ENCODE measurements at places on chromosomes 7 and 10.

DNA sequence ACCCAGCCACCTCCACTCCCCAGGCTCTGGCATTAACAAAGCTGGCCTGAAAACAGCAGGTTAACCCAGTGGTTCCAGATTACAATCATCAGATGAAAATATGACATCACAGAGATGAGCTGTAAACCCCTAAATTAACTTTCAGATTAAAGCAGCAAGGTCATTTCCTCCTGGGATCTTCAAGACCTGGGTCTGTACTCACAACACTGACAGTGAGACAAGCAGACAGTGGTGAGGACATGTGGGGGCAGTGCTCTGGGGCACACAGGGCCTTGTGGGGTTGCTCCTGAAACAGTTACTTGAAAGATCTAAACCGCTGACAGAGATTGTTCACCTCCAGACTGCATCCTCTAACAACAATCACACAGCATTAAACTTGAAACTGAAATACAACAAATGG, 134.1 kb downstream of the ZNF438 start:
- DNase-seq: no peak

GRCh38 chr10:70565556-70566514, 36.7 kb downstream of the PRF1 start:
- no peak for DNase-seq

DNA sequence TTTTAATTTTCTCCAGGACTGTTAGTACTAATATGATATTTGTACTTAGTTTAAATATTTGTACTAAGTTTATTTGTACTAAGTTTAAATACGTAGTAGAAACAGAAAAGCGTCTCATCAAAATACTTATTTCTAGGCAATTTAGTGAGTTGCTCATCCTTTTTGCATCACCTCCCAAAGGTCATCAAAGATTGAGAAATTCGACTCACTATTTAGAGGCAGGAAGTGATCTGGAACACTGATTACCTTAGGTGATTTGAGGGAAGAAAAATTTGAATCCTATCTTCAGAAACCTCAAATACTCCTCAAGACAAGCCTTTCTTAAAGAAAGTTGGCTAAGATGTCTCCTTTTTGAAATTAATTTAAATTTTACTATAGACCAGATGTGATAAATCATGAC, 14.5 kb downstream of the WNT16 start:
- no peak for DNase-seq

- peak; percentile 49 for DNase-seq
Measured at GRCh38 chr10:78215645-78216044, 182.0 kb downstream of the RPS24 start.

DNA sequence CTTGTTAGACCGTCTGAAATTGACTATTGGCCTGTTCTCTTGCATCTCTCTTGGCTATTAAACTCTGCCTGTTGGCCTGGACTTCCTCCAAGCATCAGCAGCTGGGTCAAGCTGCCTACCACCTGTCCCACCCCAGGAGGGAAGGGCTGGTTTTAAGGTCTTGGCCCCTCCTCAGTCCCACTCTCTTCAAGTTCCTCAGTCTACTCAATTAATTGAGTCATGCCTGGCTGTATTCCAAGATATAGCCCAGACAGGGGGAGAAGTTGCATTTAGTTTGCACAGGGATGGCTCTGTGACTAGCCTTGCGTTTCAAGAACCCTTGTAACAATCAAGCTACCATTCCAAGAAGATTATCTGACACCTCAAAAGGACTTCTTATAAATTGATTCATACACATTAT, 113.8 kb upstream of the GLI3 start:
- no peak for DNase-seq

DNA sequence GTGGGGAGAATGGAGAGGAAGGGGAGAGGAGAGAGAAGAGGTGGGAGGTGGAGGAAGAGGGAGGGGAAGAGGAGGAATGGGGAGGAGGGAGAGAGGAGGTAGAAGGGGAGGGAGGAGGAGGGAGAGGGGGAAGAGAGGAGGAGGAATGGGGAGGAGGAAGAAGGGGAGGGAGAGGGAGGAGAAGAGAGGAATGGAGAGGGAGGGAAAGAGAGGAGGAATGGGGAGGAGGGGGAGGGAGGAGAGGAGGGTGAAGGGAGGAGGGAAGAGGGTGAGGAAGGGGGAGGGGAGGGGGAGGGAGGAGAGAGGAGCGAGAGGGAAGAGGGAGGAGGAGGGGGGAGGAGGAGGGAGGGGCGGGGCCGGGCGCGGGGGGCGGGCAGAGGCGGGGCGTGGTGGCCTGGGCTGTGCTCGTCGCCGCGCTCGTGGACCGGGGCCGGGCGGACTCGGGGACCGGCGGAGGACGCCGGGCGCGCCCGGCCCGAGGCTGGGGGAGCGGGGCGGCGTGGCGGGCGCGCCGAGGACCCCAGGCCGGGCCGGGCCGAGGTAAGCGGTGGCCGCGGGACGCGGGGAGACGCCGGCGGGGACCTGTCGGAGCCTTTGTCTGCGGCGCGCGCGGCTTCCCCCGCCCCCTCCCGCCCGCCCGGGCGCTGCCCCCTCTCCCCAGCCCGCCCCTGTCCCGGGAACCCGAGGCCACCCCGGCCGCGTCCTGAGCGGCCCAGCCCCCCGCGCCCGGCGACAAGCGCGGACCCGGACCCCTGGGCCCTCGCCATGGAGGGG, at the start of gene SLC29A4:
Gene SLC29A4 (plus strand): TSS at position 401 of the 774 bp plus-strand sequence. CDS start 4,874 bp downstream, outside the sequence.
- DNase-seq: peak; percentile 40

- DNase-seq: no peak
Measured at GRCh38 chr7:91656541-91657482, 223.7 kb downstream of the MTERF1 start.

DNA sequence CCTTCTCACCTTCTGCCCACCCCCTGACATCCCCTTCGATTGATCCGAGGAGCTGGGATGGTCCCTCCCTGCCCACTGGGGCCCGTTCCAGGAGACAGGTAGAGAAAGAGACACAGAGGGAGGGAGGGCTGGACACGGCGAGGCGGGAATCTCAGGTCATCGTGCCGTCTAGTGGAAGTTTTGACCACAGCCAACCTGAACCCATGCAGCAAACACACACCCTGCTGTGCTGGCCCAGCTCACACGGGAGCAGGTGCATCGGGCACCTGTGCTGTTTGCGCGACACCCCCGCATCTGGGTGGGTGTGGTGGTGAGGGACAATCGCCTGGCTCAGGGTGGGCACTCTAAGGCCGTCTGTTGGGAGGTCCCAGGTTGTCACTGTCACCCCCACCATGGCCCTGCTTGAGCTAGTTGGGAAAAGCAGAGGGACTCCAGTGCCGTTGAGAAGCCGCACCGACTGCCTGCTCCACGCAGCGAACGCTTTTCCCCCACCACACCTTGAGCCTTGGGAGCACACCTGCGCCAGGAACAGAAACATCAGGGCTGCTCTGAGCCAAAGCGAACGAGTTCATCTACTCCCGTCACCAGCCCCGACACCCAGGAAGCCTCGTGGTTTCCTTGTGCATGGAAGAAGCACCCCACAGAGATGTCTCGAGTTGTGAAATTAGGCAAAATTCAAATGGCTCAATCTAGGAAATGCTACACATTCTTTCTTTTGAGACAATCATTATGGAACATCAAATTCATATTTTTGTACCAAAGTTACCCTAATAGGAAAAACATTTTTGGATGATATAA, 285.8 kb downstream of the DNAJB6 start:
- no peak for DNase-seq

GRCh38 chr10:101693978-101694673, 844 bp downstream of the FBXW4 start:
- DNase-seq: peak; percentile 76

GRCh38 chr10:98411768-98412167, 3.2 kb downstream of the PYROXD2 start:
- DNase-seq: no peak

- no peak for DNase-seq
Measured at GRCh38 chr10:78747401-78748234, 321.1 kb upstream of the ZMIZ1 start.

- DNase-seq: no peak
Measured at GRCh38 chr7:30700941-30701340, 18.7 kb upstream of the CRHR2 start.

GRCh38 chr7:102424129-102424551, 9.2 kb upstream of the ORAI2 start:
- DNase-seq: no peak

DNA sequence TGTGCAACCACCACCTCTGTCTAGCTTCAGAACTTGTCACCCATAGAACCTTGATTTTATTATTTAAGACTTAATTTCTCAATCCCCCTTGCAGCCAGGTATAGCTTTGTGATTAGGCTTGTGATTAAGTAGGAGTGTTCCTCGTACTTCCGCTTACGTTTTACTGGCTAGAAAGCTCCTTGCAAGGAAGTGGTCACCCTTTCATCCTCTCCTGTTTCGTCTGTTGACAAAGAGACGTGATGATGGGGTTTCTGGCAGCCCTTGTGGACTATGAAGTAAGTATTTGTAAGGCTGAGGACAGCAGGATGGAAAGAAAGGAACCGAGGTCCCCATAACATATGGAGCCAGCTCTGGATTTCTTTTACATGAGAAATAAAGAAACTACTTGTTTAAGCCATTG, 86.5 kb upstream of the KDM7A start:
- DNase-seq: peak; percentile 27

DNA sequence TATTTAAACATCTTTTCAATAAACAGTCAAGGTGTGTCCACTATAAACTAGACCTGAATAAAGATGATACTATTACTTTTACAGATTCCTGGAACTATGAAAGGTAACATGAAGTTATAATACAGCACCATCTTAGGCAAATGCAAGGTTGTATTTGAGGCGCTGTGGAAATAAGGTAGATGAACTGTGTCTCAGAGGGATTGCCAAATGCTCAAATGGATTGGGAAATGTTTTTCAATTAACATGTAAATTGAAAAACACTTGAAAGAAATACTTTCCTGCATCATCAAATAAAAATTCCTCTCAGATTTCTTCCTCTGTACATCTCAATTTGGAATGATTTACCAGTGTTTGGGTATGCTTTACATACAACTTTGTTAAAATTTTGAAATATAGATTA, 139.4 kb downstream of the DKK1 start:
- DNase-seq: no peak

DNA sequence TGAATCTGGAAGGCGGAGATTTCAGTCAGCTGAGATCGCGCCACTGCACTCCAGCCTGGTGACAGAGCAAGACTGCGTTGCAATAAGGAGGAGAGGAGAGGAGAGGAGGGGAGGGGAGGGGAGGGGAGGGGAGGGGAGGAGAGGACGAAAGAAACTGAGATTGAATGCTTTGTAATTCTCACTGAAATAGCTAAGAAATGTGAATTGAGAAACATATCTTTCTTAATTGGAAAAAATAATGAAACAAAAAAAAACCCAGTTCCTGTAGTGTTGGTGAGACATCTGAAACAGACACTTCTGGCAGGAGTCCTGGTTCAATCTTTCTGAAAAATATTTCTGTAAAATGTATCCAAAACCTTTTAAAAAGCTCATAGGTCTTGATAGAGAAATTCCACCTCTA, 26.5 kb downstream of the PPA1 start:
- no peak for DNase-seq

GRCh38 chr7:77759294-77759889, 38.8 kb downstream of the TMEM60 start:
- DNase-seq: peak; percentile 69

DNA sequence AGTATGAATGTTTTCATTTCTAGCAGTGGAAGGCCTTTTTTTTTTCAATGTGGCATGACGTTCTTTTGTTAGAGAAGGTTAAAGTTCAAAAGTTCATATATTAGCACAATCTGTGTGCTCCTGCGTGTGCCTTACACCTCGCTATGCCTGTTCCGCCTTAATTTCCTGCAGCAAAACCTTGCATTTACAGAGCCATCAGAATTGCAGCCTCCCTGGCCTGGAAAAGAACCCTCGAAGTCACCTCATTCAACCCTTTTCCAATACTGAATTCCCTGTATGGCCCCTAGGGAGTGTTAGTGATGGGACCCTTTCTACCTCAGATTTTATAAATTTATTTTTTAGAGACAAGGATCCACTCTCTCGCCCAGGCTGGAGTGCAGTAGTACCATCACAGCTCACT, 103.5 kb upstream of the ZNF438 start:
- DNase-seq: no peak

- DNase-seq: no peak
Measured at GRCh38 chr7:51344406-51345138, 28.0 kb upstream of the COBL start.
